Stimulated activated CD4-positive, alpha-beta T cell treated with anti-CD3 and anti-CD28 coated beads, Interleukin-12 subunit alpha, Interleukin-12 subunit beta, amount 100 ng/mL, for 4 hours (primary cell): ENCODE measurements at places on chromosomes 3 and 15.

- DNase-seq = no peak
These were observed 74.6 kb upstream of the SPATA12 start for GRCh38 chr3:56985878-56986277.

GRCh38 chr3:183911763-183912506 lies 27.3 kb upstream of the PARL start:
- no peak for DNase-seq

GRCh38 chr3:111998636-111999483 lies at the start of gene TAGLN3:
TSS of gene TAGLN3 (plus strand) at chr3:111998922. CDS start at chr3:111999423, 501 bp downstream.
- no peak for DNase-seq

- DNase-seq = no peak
These were observed 202.7 kb upstream of the KBTBD8 start for GRCh38 chr3:66795365-66795764.

- no peak for DNase-seq
These were observed 15.7 kb downstream of the KLF13 start for GRCh38 chr15:31342381-31342780.

DNA sequence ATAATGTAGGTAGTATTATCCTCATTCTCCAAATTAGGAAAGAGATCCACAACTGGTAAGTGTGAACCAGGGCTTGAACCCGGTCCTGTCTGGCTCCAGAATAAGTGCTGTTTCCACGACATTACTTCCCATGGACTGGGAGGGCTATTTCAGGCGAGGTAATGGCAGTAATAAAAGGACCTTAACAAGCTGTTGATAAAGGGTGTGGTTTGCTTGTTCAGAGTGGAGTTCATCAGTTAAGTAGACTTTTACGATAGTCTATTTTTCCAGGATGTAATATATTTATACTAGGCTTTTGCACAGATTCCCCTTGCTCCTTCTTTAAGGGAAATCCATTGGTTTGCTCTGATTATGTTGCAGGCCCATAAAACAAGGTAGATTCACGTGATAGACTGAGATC lies 88.4 kb upstream of the TNFAIP8L3 start:
- DNase-seq = no peak

GRCh38 chr15:55823191-55823670 lies 80.3 kb upstream of the PRTG start:
- DNase-seq = no peak

GRCh38 chr3:58779934-58780333 lies 113.4 kb upstream of the FAM3D start:
- DNase-seq = no peak
